Left renal cortex interstitium (tissue), 4 donors: ENCODE measurements at places on chromosomes 4 and X. TPM values are rescaled to one million over a fixed set of nuclear protein-coding genes. Genes with fewer than 3 reads are reported as not detected.

GRCh38 chrX:10120828-10121227, 35.9 kb upstream of the CLCN4 start:
- no peak for DNase-seq

GRCh38 chr4:11079171-11079570, 349.5 kb downstream of the HS3ST1 start:
- DNase-seq, result no peak

DNA sequence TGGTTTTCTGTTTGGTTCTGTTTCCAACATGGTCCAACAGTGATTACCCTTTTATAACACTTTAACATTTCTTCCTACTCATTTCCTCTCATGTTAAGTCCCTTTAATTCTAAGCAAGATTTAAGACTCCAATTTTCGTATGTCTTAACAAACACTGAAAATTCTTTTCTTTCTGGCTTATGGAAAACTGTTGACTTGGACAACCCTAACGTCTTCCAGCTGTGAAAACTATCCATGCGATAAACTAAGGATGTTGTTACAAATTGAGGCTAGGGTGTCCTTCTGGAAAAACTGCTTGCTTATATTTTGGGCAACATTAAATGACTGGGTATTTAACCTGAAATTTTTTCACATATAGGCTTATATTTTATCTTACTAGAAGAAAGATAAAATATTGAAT, 33.9 kb upstream of the RTL3 start:
- no peak for DNase-seq

GRCh38 chrX:118024482-118024881, 92.1 kb downstream of the KLHL13 start:
- DNase-seq, result no peak

- no peak for DNase-seq
Observed at GRCh38 chr4:81227138-81227537, 12.1 kb upstream of the PRKG2 start.

GRCh38 chr4:107760281-107760947, 40.4 kb upstream of the PAPSS1 start:
- no peak for DNase-seq

DNA sequence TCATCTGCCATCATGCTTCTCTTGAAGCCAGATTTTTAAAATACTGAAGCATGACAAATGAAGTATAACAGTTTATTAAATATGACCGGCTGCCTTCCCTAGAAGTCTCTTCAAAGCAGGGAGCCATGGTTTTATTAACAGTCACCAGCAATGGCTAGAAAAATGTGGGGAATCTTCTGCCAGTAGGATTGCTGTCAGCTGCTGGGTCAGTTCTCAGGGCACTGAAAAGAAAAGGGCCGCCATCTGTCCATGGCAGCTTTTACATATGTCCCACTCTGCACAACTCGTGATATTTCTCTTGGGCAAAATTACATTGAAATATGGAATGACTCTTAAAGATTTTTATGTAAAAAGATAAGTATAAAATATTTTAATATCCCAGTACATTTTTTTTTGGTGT, 2.8 kb downstream of the CCNG2 start:
- DNase-seq, result no peak

- DNase-seq, result no peak
Observed at GRCh38 chrX:17584248-17584681, 153.0 kb upstream of the SCML1 start.

GRCh38 chr4:149884046-149884445, 68.4 kb upstream of the IQCM start:
- DNase-seq, result no peak

GRCh38 chr4:155900381-155900780, 3.1 kb upstream of the TDO2 start:
- DNase-seq, result peak; percentile 32

DNA sequence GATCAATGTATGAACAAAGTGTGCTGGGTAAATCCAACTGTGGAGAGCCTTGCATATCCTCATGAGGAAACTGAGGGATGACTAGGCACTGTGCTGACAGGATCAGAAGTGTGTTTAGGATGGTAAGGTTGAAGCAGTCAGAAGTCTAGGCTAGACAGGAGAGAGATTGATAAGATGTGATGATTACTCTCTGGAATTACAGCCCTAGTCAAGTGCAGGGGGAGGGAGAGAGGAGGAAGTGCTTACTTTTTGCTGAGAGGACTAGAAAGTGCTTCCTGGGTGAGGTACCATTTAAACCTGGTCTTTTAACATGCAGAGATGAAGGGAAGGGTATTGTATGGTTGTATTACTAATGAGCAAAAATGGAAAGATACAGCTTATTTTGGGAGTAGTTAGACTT, 23.7 kb downstream of the FHIP1A start:
- no peak for DNase-seq

- no peak for DNase-seq
Observed at GRCh38 chr4:106629268-106629625, 260.7 kb upstream of the GIMD1 start.

GRCh38 chr4:158786121-158786601, 17.3 kb downstream of the FNIP2 start:
- no peak for DNase-seq

DNA sequence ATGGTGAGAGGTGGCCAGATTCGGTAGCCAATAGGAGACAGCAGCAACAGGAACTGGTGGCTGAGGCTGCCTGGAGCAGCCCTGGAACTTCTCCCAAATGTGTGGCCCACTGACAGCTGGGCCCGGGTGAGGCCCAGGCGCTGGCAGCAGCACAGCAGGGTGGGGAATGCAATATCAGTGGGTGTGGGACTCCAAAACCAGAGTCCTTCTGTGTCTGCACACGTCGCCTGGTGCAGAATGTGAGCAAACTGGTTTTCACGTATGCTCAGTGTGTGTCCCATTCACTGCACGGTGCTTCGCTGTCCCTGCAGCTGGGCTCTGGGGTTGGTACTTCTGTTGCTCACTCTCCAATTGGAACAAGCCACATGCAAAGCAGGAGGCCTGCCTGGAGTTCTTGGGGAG, 14.4 kb upstream of the CENPU start:
- no peak for DNase-seq

- no peak for DNase-seq
Observed at GRCh38 chrX:46665232-46666152, 91.9 kb downstream of the CHST7 start.

DNA sequence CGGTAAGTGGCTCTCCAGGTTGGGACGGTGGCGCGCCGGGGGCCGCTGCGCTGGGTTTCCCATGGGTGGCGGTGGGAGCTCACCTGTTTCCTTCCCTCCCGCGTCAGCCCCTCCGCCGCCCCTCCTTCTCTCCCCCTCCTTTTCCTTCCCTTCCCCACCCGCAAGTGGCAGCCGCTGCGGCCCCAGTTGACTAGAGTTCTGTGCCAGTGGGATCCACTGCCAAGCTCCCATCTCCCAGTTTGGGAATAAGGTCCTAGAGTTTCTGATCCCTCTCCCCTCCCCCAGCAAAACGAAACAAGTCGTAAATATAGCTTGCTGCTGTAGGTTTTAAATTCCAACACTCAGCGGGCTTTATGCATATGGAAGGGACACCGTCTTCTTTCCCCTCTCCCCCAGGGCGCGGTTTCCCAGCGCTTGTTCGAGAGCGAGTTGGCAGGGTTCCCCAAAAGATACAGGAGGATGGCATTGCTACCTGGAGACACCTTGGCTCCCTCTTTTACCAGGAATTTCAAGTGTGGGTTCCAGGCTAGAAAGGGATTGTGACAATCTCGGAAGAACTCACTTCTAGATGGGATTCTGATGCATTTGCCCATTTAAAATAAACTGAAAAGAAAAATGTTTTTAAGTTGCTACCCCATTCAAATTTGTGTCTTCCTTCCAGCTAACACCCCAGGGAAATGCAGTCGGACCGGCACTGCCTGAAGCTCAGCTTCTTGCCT, 1.2 kb downstream of the TLL1 start:
- peak; percentile 1 for DNase-seq

DNA sequence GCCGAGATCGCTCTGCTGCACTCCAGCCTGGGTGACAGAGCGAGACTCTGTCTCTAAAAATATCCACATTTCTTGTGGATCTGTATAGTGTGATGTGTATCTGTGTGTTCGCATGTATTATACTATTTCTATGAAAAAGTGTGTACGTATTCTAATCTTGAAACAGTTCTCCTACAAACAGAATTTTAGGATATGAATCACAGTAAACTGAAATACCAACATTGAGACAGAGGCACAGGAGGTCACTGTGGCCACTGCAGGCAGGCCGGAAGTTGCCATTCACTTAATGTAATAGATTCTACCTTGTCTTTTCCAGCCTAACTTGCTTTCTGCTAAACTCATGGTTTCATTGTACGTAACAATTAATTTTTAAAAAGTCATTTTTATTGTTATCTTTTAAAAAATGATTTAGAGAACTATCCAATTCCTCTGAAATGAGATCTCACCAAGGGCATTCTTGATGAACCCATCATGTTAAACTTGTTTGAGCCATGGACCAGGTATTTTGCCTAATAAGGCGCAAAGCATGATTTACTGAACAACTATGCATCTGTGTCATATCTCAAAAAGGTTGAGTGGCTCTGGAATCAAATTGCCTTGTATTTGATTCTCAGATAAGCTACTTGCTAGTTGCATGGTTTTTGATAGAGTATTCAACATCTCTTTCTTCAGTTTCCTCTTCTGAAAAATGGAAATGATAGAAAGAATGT, 154.9 kb upstream of the GYPA start:
- DNase-seq, result no peak

DNA sequence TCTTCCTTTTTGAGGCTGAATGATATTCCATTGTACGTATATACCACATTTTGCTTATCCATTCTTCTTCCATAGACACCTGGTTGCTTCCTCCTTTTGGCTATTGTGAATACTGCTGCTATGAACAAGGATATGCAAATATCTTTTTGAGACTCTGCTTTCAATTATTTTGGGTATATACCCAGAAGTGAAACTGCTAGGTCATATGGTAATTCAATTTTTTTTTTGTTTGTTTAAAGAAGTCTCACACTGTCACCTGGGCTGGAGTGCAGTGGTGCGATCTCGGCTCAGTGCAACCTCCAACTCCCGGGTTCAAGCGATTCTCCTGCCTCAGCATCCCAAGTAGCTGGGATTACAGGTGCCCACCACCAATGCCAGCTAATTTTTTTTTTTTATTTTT, 75.3 kb downstream of the METTL14 start:
- no peak for DNase-seq

DNA sequence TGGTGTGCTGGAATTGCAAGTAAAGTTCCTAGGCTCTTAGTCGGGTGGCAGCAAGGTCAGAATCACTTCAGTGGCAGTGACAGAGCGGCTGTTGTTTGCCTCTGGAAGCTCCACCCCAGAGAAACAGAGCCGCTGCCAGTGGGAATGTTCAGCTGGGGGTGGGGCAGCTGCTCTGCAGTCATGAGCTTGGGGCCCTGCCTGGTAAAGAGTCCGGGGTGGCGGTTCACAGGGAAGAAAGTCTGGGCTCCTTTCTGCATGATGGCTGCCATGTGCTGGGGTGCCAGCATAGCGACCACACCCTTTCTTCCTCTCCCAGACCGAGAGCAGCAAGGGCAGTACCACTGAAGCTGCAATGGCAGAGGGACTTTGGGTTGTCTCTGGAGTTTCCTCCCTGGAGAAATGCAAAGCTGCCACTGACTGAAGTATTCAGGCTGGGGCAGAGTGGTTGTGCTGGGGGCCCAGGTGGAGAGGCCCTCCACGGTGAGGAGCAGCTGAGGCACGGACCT, 108.8 kb upstream of the CENPE start:
- peak; percentile 13 for DNase-seq

GRCh38 chrX:24014388-24015018, 12.5 kb downstream of the KLHL15 start:
- DNase-seq, result no peak

DNA sequence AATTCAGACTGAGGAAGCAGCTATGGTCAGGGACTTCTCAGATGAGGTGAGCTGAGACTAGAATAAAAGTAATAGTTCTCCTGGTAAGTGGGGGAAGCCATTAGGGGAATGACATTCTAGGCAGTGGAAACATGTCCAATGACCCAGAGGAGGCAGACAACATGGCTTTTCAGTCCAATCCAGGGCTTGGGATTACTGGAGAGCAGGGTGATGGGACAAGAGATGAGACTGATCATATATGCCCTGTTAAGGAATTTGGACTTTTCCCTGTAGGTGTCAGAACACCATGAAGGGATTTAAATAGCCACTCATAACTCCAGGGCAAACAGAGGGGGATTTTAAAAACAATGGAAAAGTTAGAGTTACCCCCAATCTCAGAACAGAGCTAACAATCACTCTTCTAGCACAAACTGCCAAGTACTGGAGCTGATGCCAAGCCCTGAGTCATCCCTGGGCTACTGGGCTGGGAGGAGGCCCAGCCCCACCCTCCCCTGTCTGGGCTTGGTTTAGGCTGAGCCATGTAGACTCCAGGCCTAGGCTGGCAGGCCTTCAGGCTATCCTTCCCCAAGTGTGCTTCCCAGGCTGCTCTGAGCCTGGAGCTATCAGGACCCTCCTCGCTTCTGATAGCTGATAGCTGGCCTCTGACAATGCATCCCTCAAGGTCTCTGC, 22.7 kb upstream of the MSN start:
- no peak for DNase-seq

GRCh38 chrX:154327038-154327820, 31.6 kb downstream of the TKTL1 start:
- DNase-seq, result no peak

DNA sequence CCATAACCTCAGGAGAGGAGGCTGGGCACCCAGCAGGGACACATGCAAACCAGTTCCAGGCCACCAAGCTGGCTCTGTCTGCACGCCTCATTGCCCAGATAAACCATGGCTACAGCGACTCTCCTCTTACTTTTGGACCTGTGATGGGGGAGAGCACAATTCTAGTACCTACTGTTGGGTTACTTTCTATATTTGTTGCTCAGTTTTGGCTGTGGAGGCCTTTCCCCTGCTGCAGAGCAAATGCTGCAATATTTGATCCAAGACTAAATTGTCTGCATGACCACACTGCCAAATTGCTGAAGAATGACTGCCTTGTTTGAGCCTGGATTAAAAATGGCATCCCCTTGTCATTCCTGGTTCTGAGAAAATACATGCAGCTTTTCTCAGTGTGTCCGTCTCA, 253.5 kb downstream of the ARHGAP10 start:
- no peak for DNase-seq

DNA sequence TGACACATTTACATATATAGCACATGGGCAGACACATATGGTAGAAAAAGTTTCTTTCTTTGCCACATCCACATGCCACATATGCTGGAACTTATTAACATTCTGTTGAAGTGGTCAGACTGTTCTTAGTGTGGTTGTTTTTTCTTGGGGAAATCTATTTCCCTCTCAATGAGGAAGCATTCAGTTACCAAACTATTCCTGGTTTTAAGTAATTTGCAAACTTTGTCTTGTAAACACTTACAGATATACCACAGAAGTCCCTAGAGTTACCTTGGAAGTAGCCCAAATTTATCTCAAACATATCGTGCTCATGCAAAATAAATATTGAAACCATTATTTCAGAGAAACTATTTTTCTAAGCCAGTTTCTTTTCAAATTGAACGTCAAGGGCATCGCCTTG, 625.5 kb upstream of the INTU start:
- no peak for DNase-seq

- DNase-seq, result no peak
Observed at GRCh38 chr4:177163532-177163931, 146.1 kb upstream of the NEIL3 start.

ABCG2 gene
- polyA plus RNA-seq, result 8.1 TPM

REPS2 gene
- polyA plus RNA-seq, result 17.0 TPM

DGAT2L6 gene
- polyA plus RNA-seq, result not detected

SRPK3 gene
- polyA plus RNA-seq, result 1.4 TPM

CENPVL3 gene
- 1.2 TPM for polyA plus RNA-seq

FAM184B gene
- polyA plus RNA-seq, result 0.94 TPM

PABPC4L gene
- polyA plus RNA-seq, result 10.9 TPM

SLC34A2 gene
- polyA plus RNA-seq, result 20.3 TPM
